ENCODE measurements at places on chromosomes 5 and 9. TPM values are rescaled to one million over a fixed set of nuclear protein-coding genes. Genes with fewer than 3 reads are reported as not detected.

GRCh38 chr9:98450496-98450895 lies 195.0 kb upstream of the TBC1D2 start:
- DNase-seq: no peak

GRCh38 chr5:82417776-82418607 lies 139.8 kb upstream of the RPS23 start:
- no peak for DNase-seq

- DNase-seq: no peak
These were observed 11.5 kb downstream of the AFF4 start for GRCh38 chr5:132951897-132952296.

DNA sequence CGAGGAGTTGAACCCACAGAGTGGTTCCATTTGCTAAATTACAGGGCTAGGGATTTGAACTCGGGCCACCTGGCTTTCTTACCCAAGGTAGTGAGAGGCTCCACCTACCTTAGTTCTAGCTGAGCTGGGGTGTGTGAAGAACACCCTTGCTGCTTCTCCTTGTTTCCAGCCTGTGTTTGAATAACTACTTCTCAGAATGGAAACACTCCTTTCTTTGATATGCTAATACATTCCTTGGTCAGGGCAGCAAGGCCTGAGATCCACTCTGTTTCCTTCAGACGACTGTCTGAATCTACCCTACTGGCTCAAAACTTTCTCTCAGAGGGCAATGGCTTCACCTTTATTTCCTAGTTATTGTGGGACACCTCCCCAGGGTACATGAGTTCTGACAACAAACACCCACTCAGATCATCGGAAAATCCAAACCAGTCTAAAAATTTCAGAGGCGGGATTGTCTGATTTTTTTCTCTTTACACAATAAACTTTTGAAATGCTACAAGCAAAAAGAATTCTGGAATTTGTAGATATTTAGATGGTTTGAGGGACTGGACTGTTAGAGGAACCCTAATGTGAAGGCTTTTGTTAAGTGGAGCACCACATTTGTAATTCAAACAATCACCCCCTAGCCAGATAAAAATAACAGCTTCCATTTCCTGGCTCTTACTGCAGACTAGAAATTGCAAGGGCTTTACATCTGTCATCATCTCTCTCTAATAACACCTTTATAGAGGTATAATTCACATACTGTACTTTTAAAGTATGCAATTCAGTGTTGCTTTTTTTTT lies 4.0 kb upstream of the ATP6V1G1 start:
- DNase-seq: no peak

GRCh38 chr5:121273833-121274433 lies 577.7 kb upstream of the FTMT start:
- no peak for DNase-seq

The S1PR3 gene
- 0.80 TPM for total RNA-seq

The ZMYND19 gene
- 72.5 TPM for total RNA-seq

The PCDHB11 gene
- not detected for total RNA-seq

The CCL27 gene
- total RNA-seq: 0.35 TPM

All from CD8-positive, alpha-beta memory T cell (primary cell).